ENCODE measurements at places on chromosomes 13 and 19.
A peak's percentile ranks its signal among the peaks of the same experiment; 100 is the strongest.

GRCh38 chr13:25288966-25289365 is 1.7 kb upstream of the MTMR6 start:
- no peak for DNase-seq

DNA sequence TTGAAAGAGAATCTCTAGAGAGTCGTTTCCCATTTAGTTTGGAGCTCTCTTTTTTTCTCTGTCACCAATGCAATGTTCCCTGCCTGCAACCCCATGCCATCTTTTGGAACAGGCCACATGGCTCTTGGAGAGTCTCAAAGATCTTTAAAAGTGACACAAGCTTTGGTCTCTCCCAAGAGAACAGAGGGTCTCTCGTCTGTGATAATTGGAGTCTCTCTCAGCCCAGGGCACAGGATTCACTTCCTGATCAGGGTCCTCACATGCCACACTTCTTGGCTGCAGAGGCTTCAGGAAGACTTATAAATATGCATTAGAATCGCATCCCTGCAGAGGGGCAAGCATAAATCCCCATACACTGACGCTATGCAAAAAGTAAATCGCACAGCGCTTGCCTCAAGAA is 240.5 kb downstream of the IRS2 start:
- DNase-seq = no peak

- DNase-seq = peak; percentile 10
These were observed 289.9 kb downstream of the RFC3 start for GRCh38 chr13:34107806-34108205.

- no peak for DNase-seq
These were observed 560.6 kb upstream of the SPRY2 start for GRCh38 chr13:80901530-80901929.

DNA sequence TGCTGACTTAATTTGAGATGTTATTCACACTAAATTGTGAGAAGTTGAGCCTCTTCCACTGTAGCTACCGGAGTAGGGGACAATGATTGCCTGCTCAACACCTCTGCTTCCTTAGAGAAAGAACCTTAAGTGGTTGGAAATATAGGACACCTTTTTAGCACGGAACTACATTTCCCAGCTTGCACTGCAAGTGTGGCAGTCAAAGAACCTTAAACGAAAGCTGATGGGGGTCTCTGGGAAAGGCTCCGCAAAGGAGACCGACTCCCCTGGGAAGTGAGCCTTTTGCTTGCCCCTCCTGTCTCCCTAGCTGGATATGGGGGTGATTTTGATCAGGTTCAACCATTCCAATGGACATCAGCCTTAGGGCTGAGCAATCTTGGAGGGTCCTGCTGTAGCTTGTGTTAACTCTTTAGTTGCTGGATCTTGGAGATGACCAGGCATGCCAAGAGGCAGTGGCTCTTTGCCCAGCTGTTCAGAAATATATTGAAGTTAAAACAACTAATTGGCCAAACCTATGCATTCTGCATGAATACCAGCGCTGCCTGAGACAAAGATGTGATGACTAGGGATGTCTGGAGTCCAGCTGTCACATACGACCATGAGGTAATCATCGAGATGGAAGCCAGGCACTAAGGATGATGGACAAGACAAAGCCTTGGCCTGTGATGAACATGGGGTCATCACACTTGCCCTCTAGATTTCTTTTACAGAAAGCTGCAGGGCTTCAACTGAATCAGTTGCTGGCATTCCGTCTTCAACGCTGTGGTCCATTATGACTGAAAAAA is 286.5 kb downstream of the FOXO1 start:
- no peak for DNase-seq

Measured in choroid plexus epithelial cell (primary cell).